GM10248 (cell line): ENCODE measurements at places on chromosomes 2 and 18.

DNA sequence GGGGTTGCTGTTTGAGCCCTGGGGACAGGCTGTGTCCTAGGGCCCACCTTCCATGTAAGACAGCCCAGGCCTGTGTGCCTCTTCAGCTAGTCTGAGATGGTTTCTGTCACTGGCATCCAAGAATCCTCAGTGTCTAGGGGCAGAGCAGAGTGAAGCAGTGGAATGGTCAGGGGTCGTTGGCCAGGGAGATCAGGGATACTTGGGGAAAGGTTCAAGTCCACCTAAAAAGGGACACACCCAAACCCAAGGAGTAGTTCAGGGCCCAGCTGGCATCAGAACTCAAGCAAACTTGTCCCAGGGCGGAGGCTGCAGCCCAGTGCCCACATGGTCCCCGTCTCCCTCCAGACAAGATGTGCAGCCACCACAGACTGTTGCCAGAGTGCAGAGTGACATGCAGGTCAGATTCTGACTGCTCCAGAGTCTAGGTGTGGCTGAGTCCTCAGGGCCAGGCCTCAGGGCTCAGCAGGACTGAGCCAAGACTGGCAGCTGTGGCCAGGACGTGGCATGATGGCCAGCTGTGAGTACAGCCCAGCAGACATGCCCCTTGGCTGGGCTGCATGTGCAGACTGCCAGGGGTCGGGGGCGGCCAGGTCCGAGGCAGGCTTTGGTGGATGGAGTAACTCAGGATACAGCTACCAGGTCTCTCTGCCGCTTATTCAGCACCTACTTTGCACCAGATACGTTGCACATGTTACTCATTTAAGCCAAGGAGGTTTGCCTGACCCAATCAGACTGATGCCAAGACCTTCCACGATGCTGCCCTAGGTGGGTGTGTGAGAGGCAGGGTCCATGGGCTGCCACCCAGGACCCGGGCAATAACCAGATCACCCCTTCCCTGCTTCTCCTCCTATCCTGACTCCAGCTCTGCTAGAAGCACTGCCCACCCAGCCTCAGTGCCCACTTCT is 146.6 kb downstream of the SMAD7 start:
- no peak for DNase-seq

DNA sequence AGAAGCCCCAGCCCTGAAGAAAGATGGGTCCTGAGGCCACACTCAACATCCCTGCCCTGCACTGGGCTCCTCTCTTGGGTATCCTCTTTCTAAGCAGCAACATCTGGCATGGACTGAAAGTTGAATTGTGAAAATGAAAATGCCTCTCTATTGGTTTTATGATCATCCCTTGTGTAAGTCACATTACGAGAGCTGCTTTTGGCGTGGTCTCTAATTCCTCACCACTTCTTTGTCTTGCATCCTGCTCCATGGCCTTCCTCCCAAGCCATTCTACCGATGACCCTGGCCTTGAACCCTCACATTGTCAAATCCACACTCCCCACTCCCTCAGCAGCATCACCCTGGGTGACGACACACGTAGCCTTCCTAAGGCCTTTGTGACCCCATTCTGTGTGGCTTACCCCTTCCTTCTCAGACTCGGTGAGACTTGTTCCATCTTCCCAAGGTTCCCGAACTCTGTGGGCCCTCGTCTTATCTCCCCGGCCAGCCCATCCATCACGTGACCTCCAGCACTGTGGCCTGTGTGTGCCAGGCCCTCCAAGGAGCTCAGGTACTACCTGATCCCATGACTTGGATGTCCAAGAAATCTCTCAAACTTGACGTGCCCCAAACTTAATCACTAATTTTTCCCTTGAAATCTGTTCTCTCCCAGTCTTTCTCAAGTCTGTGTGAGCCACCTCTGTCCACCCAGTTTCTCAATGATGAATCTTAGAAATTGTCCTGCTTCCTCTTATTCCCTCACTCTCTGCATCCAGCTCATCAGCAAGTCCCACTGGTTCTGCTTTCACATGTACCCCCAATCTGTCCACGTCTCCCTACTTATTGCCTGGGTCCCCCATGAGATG is 194.7 kb upstream of the HS6ST1 start:
- no peak for DNase-seq

DNA sequence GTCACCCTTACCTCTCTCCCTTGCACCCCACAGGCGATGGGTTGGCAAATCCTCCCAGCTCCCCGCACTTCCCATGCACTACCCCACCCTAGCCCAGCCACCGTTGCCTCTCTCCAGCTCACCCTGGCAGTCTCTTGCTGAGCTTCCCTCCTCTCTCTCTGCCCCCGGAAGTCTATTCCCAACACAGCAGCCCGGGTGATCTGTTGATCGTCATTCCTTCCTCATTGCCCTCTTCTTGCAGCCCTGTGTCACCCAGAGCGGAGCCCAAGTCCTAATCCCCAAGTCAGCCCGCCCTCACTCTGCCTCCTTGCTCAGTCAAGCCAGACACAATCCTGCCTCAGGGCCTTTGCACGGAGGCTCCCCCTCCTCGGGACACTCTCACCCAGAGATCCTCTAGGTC is 55.2 kb downstream of the CIB4 start:
- no peak for DNase-seq

- no peak for DNase-seq
Observed at GRCh38 chr2:198080879-198081765, 276.7 kb downstream of the PLCL1 start.

- no peak for DNase-seq
Observed at GRCh38 chr2:38290332-38290731, 86.7 kb downstream of the ATL2 start.

- no peak for DNase-seq
Observed at GRCh38 chr18:50179465-50179864, 15.5 kb downstream of the MYO5B start.

- DNase-seq = no peak
Observed at GRCh38 chr2:9441556-9441955, 18.1 kb downstream of the CPSF3 start.

DNA sequence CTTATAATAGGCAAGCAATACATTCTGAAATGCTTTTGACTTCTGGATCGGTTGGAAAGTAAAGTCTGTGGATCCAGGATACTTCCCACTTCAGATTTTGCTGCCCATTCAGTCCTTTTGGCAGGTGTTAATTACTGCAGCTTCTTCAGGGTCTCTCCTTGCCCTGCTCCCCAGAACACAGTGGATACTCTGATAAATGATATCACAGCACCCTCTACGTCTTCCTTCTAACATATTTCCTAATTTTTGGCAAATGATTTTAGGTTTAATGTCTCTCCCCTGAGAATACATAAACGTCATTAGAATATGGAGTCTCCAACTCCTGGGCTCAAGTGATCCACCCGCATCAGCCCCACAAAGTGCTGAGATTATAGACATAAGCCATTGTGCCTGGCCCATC is 249.8 kb downstream of the NYAP2 start:
- DNase-seq = no peak

DNA sequence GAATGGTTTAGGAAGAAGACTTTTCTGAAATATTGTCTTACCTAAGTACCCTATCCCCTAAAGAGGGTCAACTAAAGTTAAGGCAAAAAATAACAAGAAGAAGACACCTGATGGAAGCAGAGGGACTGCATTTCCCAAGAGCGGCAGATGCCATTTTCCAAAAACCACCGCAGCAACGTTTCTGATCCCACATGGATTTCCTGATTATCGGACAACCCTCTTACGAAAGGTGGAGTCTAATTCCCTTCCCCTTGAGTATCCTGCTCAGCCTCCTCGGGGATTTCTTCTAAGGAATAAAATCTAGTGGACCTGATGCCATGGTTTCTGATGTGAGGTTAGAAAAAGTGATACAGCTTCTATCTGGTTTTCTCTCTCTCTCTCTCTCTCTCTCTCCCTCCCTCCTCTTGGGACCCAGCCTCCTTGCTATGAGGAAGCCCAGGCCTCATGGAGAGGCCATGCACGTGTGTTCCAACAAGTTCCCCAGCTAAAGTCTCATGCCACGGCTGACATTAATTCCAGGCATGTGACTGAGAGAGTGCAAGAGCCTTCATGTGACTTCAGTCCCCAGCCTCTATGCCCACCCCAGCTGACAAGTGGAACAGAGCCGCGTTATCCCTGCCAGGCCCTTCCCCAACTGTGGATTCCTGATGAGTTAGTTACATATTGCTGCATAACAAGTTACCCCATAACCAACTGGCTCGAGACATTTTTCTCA is 150.3 kb downstream of the SMAD2 start:
- no peak for DNase-seq

DNA sequence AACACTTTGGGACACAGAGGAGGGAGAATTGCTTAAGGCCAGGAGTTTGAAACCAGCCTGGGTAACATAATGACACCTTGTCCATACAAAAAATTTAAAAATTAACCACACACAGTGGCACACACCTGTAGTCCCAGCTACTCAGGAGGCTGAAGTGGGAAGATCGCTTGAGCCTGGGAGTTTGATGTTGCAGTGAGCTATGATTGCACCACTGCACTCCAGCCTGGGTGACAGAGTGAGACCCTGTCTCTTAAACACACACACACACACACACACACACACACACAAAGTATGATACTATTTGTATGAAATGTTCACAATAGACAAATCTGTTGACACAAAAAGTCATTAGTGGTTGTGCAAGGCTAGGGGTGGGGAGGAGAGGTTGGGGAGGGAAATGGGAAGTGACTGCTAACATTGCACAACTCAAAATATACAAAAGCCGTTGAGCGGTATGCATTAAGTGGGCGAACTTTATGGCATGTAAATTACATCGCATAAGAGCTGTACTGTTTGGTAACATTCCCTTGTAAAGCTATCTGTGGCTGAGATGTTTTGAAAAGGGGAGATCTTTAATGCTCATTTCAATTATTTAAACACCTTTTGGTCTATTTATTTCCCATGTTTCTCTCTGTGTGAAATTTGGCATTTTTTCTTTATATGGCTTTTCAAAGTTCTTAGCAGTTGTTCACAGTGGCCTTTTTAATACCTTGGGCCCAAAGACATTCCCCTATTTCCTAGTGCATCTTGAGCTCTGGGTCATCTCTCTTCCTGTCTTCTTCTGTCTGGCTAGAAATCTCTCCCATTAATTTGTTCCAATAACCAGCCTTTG is 58.9 kb upstream of the ZNF516 start:
- no peak for DNase-seq

DNA sequence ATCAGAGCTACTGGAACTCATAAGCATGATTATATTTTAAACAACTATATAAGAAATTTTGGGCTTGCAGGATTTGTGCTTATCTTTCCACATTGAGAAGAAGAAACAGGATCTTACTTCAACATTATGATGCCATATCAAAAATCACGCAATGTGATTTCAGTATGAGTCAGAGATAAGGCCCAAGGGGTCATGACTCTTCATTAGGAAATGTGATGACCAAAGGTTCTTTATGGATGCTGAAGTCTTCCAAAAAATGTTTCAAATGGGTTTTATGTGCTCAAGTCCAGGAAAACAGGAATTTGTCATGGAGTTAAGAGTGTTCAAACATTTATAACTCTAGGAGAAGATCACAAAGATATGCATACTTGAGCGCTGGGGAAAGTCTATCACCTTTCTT is 7.8 kb upstream of the SERPINB2 start:
- DNase-seq = no peak

- no peak for DNase-seq
Observed at GRCh38 chr2:221981912-221982470, 316.8 kb downstream of the PAX3 start.

GRCh38 chr2:237524631-237525030 is 37.6 kb downstream of the MLPH start:
- DNase-seq = no peak
